ENCODE measurements at places on chromosomes 2 and 18.

GRCh38 chr2:222604749-222605515 lies 51.0 kb downstream of the FARSB start:
- peaks cover 22% of the 10 kb centered on the region for H3K36me3 ChIP-seq
- H3K27me3 ChIP-seq: no peaks in the 10 kb centered on the region
- peak overlapping the region; percentile 19 for H3K27ac ChIP-seq
- no peak for DNase-seq
- H3K4me3 ChIP-seq: no peak overlapping the region
- H3K4me1 ChIP-seq: peaks cover 6% of the 10 kb centered on the region

DNA sequence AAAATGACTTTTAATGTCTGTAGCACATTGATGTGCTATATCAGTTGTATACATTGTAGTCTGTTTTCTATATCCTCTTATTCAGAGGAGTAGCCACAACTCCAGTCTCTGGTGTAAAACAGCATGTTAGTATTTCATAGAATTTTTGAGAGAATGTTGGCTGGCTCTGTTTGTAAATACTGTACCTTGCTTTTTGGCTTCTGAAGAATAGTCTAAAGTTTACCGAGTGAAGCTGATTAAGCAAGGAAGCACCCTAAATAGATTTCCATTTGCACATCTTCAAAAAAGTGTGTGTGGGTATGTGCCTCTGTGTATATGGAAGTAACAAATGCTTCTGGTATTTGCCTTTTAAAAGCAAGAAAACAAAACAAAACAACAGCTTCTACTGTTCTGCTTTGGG lies 50.5 kb downstream of the MAP4K4 start:
- DNase-seq: no peak
- H3K4me1 ChIP-seq: peaks cover 69% of the 10 kb centered on the region
- no peak overlapping the region for H3K4me3 ChIP-seq
- H3K27ac ChIP-seq: no peak overlapping the region
- peaks cover 3% of the 10 kb centered on the region for H3K36me3 ChIP-seq

- H3K36me3 ChIP-seq: no peaks in the 10 kb centered on the region
- H3K27ac ChIP-seq: no peak overlapping the region
- H3K4me3 ChIP-seq: no peak overlapping the region
- no peak for DNase-seq
Observed at GRCh38 chr2:195392446-195393336, 264.3 kb upstream of the SLC39A10 start.

GRCh38 chr18:53771664-53772063 lies 452.8 kb downstream of the MBD2 start:
- no peaks in the 10 kb centered on the region for H3K4me1 ChIP-seq
- no peaks in the 10 kb centered on the region for H3K27me3 ChIP-seq
- H3K36me3 ChIP-seq: peaks cover 2% of the 10 kb centered on the region
- DNase-seq: no peak
- H3K4me3 ChIP-seq: no peak overlapping the region

- peaks cover 15% of the 10 kb centered on the region for H3K27me3 ChIP-seq
- no peak overlapping the region for H3K27ac ChIP-seq
- DNase-seq: no peak
- no peak overlapping the region for H3K4me3 ChIP-seq
- no peaks in the 10 kb centered on the region for H3K36me3 ChIP-seq
Observed at GRCh38 chr2:1481406-1482252, 68.4 kb downstream of the TPO start.

DNA sequence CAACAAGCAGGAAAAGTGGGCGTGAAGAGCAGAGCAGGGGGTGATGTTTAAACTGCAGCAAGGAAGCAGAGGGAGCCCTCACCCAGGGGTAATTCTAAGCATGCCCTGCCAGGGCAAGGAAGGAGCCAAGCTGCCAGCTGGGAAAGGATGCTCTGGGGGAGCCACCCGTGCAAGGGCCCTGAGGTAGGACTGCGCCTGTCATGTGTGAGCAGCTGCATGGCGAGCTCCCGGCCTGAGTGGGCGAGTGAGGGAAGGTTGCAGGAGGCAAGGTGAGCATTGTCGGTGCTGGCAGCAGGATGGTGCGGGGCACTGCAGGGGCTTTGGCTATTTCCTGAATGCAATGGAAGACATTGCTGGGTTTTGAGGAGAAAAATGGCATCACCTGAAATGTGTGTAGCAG lies 107.2 kb downstream of the COPS8 start:
- no peak overlapping the region for H3K4me3 ChIP-seq
- no peaks in the 10 kb centered on the region for H3K4me1 ChIP-seq
- H3K36me3 ChIP-seq: no peaks in the 10 kb centered on the region
- no peak for DNase-seq
- H3K27ac ChIP-seq: no peak overlapping the region

DNA sequence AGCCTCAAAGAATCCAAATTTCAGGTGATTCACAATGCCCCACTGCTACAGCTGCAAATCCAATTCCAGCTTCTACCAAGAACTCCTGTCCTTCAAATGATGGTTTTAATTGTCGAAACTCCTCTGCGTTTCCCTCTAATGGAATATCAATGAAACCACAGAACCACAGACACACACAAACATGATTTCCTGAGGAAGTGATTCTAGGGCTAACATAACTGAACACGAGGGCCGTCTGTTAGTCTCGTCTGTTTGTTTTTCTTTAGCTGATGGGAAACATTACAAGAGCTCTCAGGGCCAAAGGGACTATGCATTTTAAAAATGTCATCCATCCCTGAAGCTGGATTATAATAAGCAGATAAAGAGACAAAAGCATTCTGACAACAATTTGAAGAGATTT lies 59.4 kb downstream of the RNF152 start:
- no peak for DNase-seq
- H3K27me3 ChIP-seq: peaks cover 13% of the 10 kb centered on the region
- peaks cover 9% of the 10 kb centered on the region for H3K4me1 ChIP-seq
- H3K4me3 ChIP-seq: no peak overlapping the region
- H3K27ac ChIP-seq: peak overlapping the region; percentile 66

GRCh38 chr2:842151-842803 lies 108.4 kb upstream of the SNTG2 start:
- H3K27ac ChIP-seq: no peak overlapping the region
- no peak for DNase-seq
- H3K4me1 ChIP-seq: no peaks in the 10 kb centered on the region

GRCh38 chr2:171181064-171182049 lies 20.7 kb upstream of the TLK1 start:
- DNase-seq: no peak
- no peaks in the 10 kb centered on the region for H3K4me1 ChIP-seq
- H3K36me3 ChIP-seq: no peaks in the 10 kb centered on the region
- H3K27ac ChIP-seq: no peak overlapping the region

- DNase-seq: no peak
- H3K4me1 ChIP-seq: no peaks in the 10 kb centered on the region
- H3K36me3 ChIP-seq: no peaks in the 10 kb centered on the region
- H3K4me3 ChIP-seq: no peak overlapping the region
Observed at GRCh38 chr18:13412901-13413300, 194.3 kb downstream of the LDLRAD4 start.

GRCh38 chr2:49271060-49271606 lies 116.8 kb upstream of the FSHR start:
- H3K4me3 ChIP-seq: no peak overlapping the region
- no peak overlapping the region for H3K27ac ChIP-seq
- H3K4me1 ChIP-seq: no peaks in the 10 kb centered on the region
- DNase-seq: no peak
- no peaks in the 10 kb centered on the region for H3K27me3 ChIP-seq

- H3K27ac ChIP-seq: peak overlapping the region; percentile 6
- peaks cover 24% of the 10 kb centered on the region for H3K4me1 ChIP-seq
- no peaks in the 10 kb centered on the region for H3K27me3 ChIP-seq
- no peak overlapping the region for H3K4me3 ChIP-seq
- H3K36me3 ChIP-seq: peaks cover 15% of the 10 kb centered on the region
Observed at GRCh38 chr2:84924173-84925106, 19.0 kb downstream of the TMSB10 start.

DNA sequence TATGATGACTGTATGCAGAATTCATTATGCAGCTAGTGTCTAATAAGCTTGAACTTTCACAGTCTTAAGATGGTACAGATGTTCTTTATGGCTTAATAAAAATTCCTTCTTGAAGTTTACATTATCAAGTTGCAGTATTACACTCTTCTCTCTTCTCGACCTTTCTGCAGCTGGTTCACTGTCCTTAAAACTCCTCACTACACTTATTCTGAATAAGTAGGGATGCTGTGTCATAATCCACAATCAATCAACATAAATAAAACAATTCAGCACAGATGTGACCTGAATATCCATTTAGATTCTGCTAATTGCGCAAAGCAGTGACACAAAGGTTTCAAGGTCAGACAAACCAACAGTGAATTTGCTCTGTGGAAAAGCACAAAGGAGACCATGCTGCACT lies 356.8 kb downstream of the SUCLG1 start:
- H3K4me3 ChIP-seq: no peak overlapping the region
- H3K27ac ChIP-seq: no peak overlapping the region
- H3K27me3 ChIP-seq: peaks cover 9% of the 10 kb centered on the region

DNA sequence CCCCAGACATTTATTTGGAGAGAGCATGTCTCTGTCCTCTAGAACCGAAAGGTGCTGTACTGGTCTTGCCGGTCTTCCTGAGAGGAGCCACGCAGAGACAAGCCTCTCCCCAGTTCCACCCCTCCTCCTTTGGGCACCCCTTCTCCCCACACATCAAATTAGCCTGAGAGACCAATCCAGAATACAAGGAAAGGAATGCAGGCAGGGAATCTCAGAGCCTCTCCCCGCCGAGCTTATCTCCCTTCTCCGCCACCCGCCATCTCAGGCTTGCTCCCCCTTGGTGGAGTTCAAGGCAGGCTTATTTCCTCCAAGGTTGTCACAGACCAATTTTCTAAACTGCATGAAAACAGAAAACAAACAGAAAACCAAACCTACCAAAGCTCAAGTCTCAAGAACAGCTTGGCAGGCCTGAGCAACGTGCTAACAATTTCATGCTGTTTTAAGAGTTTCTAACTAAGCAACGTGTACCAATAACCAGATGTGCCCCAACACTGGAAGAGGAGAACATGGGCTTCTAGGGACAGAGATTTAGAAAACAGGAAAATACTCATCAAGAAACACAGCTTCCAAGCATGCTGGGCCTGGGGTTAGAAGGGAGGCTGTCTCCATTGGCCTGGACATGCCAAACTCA lies 124.5 kb upstream of the PKDCC start:
- DNase-seq: no peak
- H3K27me3 ChIP-seq: no peaks in the 10 kb centered on the region
- no peak overlapping the region for H3K4me3 ChIP-seq

- H3K27ac ChIP-seq: no peak overlapping the region
- H3K27me3 ChIP-seq: no peaks in the 10 kb centered on the region
- DNase-seq: no peak
- no peak overlapping the region for H3K4me3 ChIP-seq
Observed at GRCh38 chr18:7196421-7196820, 34.5 kb upstream of the LRRC30 start.

GRCh38 chr2:75342504-75343175 lies 143.3 kb upstream of the TACR1 start:
- no peaks in the 10 kb centered on the region for H3K4me1 ChIP-seq
- DNase-seq: no peak
- no peaks in the 10 kb centered on the region for H3K36me3 ChIP-seq
- H3K27ac ChIP-seq: no peak overlapping the region
- no peak overlapping the region for H3K4me3 ChIP-seq
- peaks cover 10% of the 10 kb centered on the region for H3K27me3 ChIP-seq

- H3K36me3 ChIP-seq: no peaks in the 10 kb centered on the region
- H3K27me3 ChIP-seq: no peaks in the 10 kb centered on the region
- H3K4me1 ChIP-seq: no peaks in the 10 kb centered on the region
Observed at GRCh38 chr2:386406-387103, 98.7 kb upstream of the ALKAL2 start.

GRCh38 chr18:78309924-78310323 lies 669.7 kb upstream of the SALL3 start:
- DNase-seq: no peak
- no peak overlapping the region for H3K4me3 ChIP-seq
- H3K27ac ChIP-seq: no peak overlapping the region
- no peaks in the 10 kb centered on the region for H3K36me3 ChIP-seq

DNA sequence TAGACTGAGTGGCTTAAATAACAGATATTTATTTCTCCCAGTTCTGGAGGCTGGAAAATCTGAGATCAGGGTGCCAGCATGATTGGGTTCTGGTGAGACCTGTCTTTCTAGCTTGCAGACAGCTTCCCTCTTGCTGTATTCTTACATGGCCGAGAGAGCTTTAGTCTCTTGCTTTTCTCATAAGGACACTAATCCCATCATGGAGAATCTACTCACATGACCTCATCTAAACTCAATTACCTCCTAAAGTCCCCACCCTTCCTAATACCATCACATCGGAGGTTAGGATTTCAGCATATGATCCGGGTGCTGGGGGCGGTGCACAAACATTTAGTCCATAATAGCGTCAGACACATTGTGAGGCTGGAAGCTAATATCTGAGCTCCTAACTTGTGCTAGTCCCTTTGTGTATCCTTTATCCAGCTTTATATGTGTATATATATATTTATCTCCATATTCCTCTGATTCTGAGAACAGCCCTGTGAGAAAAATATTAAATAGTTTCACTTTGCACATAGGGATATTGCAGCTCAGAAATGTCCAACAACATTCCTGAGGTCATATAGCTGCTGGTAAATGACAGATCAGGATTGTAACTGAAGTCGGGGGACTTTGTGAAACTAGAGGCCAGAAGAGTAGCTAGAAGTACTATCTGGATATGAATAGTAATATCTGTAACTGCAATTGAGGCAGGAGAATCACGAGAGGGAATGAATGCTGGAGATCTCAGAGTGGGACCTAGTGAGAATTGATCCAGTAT lies 28.9 kb downstream of the MARCHF4 start:
- H3K36me3 ChIP-seq: peaks cover 4% of the 10 kb centered on the region
- H3K27me3 ChIP-seq: no peaks in the 10 kb centered on the region
- no peak overlapping the region for H3K4me3 ChIP-seq
- H3K4me1 ChIP-seq: peaks cover 15% of the 10 kb centered on the region
- DNase-seq: no peak

DNA sequence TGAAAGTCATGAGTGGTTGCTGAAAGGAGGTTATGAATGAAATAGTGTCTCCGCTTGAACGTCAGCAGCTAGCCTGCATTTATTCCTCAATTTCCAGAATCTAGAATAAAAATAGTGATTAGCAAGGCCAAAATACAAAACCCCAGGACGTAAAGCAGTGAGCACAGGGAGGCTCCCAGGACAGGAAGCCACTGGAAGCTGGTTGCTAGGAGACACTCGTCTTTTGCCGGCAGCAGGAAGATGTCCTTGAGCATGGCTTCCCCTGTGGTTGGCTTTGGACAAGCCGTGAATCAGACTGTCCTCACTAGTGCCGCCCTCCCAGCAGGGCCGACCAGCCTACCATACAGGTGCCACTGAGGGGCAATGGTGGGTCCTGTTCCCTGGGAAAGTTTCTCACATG lies 374.4 kb downstream of the MTX2 start:
- H3K27ac ChIP-seq: no peak overlapping the region
- H3K4me1 ChIP-seq: peaks cover 2% of the 10 kb centered on the region
- DNase-seq: no peak
- H3K4me3 ChIP-seq: no peak overlapping the region

GRCh38 chr18:74529811-74530583 lies 4.3 kb upstream of the CNDP1 start:
- no peak overlapping the region for H3K27ac ChIP-seq
- no peaks in the 10 kb centered on the region for H3K4me1 ChIP-seq
- H3K4me3 ChIP-seq: no peak overlapping the region
- H3K27me3 ChIP-seq: peaks cover 33% of the 10 kb centered on the region

- H3K4me3 ChIP-seq: no peak overlapping the region
- H3K36me3 ChIP-seq: no peaks in the 10 kb centered on the region
- H3K27ac ChIP-seq: no peak overlapping the region
- H3K27me3 ChIP-seq: no peaks in the 10 kb centered on the region
- no peaks in the 10 kb centered on the region for H3K4me1 ChIP-seq
- no peak for DNase-seq
Observed at GRCh38 chr2:163580757-163581156, 155.1 kb downstream of the FIGN start.
